GM04504 (cell line): ENCODE measurements at places on chromosomes 3 and 15.

- no peak for DNase-seq
Measured at GRCh38 chr15:64915518-64916227, 4.0 kb downstream of the ANKDD1A start.

- DNase-seq: no peak
Measured at GRCh38 chr3:141538568-141539240, 51.9 kb downstream of the RASA2 start.

- DNase-seq: peak; percentile 33
Measured at GRCh38 chr3:17355591-17355990, 386.8 kb downstream of the TBC1D5 start.

DNA sequence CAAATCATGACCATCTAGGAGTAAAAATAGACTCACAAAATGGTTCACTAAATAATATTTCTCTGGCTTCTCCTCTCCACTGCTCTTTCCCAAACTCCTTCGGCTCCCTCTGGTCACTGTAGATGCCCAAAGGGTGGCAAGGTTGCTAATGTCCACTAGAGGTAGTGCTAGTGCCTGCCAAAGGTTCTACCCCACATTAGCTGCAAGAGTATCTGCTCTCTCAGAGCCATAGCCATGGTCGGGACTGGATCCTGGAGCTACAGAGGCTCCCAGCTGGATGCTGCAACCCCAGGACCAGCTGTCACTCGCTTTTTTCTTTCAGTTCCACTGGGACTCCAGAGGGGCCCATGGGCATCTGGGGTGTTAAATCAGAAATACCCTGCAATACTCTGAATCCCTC, 8.5 kb downstream of the HTR3D start:
- peak; percentile 19 for DNase-seq

GRCh38 chr15:94470492-94470891, 239.1 kb downstream of the MCTP2 start:
- no peak for DNase-seq

DNA sequence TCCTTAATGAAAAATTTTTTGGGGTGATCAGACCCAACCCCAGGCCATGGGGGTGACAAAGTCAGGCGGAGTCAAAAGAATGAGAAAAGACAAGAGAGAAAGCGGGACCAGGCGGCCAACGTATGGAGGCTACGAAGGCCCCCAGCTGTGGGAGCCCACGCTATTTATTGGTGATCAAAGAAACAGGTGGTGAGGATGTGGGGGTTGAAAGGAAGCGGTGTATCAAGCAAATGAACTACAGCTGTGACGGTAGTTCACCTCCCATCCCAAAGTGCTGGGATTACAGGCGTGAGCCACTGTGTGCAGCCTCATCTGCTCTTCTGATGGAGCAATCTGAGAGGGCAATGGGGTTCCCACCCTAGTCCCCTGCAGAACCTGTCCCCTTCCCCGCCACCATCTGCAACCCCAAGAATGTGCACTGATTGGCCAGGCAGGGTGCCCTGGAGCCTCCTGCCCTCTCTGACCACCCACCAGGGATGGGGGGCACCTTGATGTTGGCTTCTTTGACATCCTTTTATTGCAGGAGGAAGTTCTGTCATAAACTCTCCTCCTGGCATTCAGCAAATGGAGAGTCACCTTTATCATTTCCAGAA, 1.1 kb upstream of the CHRNA3 start:
- DNase-seq: no peak

- no peak for DNase-seq
Measured at GRCh38 chr3:86991482-86991815, 500 bp upstream of the VGLL3 start.

DNA sequence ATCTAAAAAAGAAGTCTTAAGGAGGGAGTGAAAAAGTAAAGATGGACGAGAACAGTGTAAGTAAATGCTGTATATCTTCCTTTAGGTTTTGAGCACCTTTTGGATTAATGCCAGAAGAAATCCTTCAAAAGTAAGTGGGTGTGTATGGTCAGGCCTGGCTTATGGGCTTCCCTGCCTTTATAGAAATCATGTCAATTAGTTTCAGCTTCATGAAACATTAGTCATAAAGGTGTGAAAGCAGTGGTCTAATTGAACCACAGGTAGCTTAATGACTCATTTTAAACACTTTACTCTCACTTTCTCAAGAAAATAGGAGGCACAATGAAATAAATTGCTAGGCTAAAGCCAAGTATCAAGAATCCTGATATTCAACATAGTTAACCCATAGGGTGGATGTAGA, 467.4 kb upstream of the DPPA4 start:
- DNase-seq: no peak

GRCh38 chr3:77365152-77365551, 325.3 kb downstream of the ROBO2 start:
- no peak for DNase-seq

DNA sequence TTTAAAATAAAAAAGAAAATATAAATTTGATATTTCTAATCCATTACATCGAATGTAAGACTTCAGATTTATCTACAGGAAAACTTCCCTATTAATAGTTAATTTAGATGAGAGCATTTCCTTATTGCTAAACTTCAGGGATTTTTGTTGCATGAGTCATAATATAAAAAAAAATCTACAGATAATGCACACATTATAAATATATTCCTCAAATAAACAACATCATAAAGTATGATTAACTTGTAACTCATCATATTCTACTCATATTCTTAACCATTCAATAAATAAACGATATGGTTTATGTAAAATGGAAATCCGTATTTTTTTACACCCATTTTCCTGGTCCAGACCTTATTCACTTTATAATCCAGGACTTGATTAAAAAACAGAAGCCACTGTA, 477.0 kb downstream of the EPHA3 start:
- DNase-seq: no peak

GRCh38 chr15:65525622-65526021, 4.6 kb upstream of the HACD3 start:
- DNase-seq: no peak

GRCh38 chr3:186683979-186684378, 18.2 kb downstream of the HRG start:
- DNase-seq: no peak

DNA sequence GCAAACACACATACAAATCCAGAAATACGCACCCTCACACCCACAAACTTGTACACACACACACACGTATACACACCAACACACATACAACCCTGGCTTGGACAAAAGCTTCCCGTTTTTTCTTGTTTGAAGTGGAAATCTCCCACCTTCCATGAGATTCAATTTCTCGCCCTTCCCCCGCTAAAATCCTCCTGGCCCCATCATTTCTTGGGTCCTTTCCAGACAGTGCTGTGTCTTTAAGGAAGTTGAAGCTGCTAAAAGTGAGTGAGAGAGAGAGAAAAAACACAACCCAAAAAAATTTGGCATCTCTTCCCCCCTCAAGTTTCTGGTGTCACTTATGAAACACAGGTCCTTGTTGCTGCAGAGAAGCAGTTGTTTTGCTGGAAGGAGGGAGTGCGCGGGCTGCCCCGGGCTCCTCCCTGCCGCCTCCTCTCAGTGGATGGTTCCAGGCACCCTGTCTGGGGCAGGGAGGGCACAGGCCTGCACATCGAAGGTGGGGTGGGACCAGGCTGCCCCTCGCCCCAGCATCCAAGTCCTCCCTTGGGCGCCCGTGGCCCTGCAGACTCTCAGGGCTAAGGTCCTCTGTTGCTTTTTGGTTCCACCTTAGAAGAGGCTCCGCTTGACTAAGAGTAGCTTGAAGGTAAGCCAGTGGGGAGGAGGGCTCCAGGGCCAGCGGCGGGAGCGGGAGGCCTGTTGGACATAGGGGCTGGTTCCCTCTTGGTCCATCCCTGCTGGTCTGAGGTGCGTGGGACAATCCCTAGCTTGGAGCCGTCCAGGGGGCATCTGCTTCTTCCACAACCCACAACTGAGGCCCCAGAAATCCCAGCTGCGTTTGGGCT, at the start of gene ISLR:
Gene ISLR (plus strand): TSS at position 331 of the 839 bp plus-strand sequence. CDS start 1,149 bp downstream, outside the sequence.
- no peak for DNase-seq

GRCh38 chr3:12959410-12959809, 113.8 kb downstream of the IQSEC1 start:
- no peak for DNase-seq

- DNase-seq: no peak
Measured at GRCh38 chr3:68703066-68703465, 229.3 kb downstream of the TAFA4 start.

- peak; percentile 62 for DNase-seq
Measured at GRCh38 chr3:135992072-135992471, 26.5 kb downstream of the PPP2R3A start.

- DNase-seq: no peak
Measured at GRCh38 chr3:78634316-78634715, 1133.5 kb downstream of the ROBO1 start.

DNA sequence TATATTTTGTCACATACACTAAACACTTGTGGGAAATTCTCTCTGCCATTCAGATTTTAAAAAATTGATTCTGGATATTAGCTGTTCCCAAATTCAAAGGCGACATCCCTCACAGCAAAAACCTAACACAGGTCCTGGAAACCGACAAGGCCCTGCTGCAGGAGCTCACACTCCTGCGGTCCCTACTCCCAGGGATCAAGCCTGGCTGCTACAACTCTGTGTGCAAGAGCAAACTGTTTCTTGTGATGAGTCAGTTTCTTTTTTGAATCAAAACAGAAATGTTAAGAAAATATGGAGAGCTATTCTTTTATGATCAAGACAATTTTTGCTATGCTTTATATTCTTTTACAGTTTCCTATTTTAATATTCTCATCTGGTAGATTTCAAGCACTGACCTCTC, 51.0 kb upstream of the TJP1 start:
- DNase-seq: no peak

DNA sequence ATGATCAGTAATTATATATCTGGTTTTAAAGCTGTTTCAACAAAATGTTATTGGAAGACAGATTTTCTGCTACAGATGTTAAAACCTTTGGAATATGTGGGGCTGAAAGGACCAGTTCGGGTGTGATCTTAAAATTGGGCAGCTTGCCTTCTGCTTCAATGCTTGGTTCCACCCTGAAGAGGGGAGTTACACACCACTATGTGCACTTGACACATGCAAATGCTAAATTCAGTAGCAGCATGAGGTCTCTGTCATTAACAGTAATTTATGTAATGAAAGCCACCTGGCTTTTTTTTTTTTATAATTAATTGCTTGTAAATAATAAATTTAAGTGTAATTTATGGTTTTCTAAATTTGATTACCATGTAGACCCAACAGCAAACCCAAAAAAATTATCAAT, 24.6 kb downstream of the CDIN1 start:
- DNase-seq: no peak

DNA sequence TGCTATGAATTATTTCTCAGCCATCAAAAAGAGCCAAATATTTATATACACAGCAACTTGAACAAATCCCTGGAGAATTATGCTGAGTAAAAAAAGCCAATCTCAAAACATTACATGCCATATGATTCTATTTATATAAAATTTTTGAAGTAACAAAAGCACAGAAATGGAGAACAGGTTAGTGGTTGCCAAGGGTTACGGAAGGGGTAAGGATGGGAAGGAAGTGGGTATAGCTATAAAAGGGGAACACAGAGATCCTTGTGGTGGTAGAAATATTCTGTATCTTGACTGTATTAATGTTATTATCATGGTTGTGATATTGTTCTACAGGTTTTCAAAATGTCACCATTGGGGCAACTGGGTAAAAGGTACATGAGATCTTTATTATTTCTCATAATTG, 62.3 kb upstream of the ASB14 start:
- DNase-seq: no peak

- peak; percentile 21 for DNase-seq
Measured at GRCh38 chr15:88342666-88343065, 86.1 kb upstream of the NTRK3 start.

GRCh38 chr3:117103675-117104074, 394.1 kb downstream of the TUSC7 start:
- no peak for DNase-seq

- no peak for DNase-seq
Measured at GRCh38 chr3:182252802-182253201, 540.5 kb upstream of the ATP11B start.

DNA sequence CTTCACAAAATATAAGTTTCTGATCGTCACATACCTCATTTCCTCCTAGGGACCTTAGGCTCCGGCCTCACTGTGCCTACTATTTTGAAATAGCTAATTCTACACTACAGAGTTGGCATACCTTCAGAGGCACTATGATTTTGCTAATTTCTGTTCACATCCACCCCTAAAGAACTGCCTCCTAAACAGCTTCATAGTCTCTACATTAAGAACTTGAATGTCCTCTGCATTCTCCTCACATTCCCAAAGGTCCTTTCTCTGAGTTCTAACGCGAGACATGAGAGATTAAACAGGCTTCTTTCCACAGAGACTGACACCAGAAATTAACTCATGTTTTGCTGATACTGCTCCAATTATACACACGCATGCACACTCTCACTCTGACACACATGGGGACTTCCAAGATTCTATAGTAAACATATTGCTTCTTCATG, 75.5 kb downstream of the DLG1 start:
- DNase-seq: no peak

- peak; percentile 49 for DNase-seq
Measured at GRCh38 chr15:85044251-85044853, 62.7 kb downstream of the PDE8A start.

DNA sequence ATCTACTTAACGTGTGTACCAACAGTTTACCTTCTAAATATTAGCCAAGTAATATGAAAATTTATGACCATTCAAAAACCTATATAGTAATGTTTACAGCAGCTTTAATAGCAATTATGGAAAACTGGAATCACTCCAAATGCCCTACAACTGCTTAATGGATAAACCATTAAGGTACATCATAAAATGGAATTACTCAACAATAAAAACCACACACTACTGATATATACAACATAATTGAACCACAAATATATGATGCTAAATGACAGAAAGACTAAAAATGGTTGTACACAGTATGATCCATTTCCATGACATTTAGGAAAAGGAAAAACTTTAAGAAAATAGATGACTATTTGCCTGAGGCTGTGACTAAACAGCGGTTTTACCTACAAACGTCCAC, 467.1 kb upstream of the EPHA6 start:
- DNase-seq: no peak

- DNase-seq: no peak
Measured at GRCh38 chr15:25176616-25176923, 221.8 kb downstream of the SNRPN start.

DNA sequence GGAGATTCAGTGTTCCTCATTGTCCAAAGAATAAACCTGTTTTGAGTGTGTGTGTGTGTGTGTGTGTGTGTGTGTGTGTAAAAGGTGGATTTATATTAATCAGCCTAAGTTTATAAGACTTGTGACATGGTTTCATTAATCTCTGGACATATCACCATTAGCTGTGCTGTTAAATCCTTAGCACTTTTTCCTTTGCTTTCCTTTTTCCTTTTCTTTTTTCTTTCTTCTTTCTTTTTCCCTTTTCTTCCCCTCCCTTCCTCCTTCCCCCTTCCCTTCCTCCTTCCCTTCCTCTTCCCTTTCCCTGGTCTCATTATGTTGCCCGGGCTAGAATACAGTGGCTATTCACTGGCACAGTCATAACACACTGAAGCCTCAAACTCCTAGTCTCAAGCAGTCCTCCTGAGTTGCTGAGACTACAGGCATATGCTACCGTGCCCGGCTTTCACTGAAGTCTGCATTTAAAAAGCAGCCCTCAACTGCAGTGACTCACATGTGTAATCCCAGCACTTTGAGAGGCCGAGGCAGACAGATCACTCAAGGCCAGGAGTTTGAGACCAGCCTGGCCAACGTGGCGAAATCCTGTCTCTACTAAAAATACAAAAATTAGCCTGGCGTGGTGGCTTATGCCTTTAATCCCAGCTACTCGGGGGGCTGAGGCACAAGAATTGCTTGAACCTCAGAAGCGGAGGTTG, 28.6 kb upstream of the ITPKA start:
- no peak for DNase-seq
